ENCODE measurements at places on chromosomes 5 and 9.
A peak's percentile ranks its signal among the peaks of the same experiment; 100 is the strongest.

GRCh38 chr9:97726716-97727115 lies 29.6 kb upstream of the XPA start:
- no peak for DNase-seq

- no peak for DNase-seq
Measured at GRCh38 chr5:129135633-129136032, 41.1 kb downstream of the ISOC1 start.

- no peak for DNase-seq
Measured at GRCh38 chr5:56422076-56422762, 189.1 kb upstream of the ANKRD55 start.

DNA sequence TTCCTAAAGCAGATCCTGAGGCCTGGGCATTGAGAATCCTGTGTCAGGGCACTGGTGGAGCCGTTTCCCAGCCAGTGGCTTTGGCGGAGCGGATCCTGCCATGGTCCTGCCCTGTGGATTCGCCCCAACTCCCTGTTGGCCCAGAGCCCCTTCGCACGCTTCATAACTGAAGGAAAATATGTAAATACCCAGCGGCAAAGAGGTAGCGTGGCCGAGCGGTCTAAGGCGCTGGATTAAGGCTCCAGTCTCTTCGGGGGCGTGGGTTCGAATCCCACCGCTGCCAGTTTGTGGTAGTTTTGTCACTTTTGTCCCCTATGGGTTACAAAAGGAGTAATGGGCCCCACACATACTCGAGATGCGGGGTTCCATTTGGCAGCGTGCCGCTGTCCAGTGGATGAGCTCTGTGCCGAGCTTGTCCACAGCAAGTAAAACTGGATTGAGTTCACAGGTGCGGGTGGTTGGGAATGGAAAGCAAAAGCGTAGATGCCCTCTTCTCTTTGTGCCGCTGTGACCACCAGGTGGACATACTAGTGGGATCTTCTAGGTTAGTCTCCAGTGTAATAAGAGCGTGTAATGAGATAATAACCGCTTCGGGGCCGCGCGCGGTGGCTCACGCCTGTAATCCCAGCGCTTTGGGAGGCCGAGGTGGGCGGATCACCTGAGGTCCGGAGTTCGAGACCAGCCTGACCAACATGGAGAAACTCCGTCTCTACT lies 17.3 kb downstream of the TRIM7 start:
- peak; percentile 46 for DNase-seq

- DNase-seq, result no peak
Measured at GRCh38 chr9:110977259-110977709, 61.0 kb downstream of the LPAR1 start.

DNA sequence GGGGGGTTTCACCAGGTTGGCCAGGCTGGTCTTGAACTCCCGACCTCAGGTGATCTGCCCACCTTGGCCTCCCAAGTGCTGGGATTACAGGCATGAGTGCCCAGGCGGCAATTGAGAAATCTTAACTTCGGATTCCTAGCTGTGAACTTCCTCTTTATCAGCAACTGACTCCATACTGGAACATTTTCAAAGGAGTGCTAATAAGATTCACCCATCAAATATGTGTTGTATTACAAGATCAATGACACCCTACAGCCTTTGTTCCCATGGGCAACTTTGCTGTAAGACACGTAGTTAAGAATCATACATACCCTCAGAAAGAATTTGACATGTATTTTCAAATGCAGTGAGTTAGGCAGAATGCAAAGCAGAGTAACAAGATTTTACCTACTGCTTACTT lies 23.1 kb upstream of the ACOT12 start:
- DNase-seq, result no peak

DNA sequence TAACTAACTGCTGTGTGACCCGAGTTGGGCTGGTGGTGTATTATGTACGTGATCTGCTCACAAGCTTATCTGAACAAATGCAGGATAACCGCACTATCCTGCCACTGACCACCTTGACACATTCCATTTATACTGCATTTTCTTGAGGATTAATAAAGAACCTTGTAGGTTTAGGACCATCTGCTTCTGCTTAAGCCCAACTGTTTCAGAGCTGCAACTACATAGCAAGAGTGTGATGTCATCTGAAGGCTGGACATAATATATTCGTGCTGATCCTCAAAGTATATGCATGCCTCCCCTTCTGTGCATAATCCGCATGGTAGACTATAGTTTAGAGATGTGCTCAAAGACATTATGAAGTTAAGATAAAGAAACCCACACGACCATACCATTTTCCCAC lies 435.9 kb downstream of the BNC2 start:
- DNase-seq, result no peak

DNA sequence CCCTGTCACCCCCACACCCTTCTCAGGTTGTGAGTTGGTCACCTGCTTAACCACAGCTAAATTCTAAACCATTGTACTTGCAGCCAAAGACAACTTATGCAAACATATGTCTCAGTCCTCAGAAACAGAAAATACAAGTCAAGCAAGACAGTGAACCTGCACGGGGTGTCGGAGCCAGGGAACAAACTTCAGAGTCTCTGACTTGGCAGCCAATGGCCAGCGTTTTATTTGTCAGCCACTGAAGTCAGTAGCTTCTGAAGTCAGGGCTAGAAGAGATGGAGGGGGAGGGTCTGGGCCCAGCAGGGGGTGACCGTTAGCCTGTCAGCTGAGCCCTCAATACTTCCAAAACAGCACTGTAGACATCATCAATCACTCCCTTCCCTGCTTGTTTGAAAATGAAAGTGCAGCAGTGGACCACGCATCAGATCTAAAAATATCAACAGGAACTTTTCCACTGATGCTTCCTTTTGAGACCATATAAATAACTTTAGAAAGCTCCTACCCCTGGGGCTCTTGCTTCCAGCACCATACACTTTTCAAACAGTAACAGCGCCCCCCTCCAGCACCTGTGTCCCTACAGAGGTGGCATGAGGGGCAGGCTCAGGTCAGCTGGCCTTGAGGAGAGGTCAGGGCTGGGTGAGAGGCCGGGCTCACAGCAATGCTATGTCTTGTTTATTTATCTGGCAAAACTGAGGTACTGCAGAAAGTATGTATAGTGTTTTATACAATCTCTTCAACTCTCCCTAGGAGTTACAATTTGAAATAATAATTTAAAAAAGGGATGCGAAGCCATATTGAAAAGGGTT lies 142.5 kb downstream of the ACER2 start:
- no peak for DNase-seq

DNA sequence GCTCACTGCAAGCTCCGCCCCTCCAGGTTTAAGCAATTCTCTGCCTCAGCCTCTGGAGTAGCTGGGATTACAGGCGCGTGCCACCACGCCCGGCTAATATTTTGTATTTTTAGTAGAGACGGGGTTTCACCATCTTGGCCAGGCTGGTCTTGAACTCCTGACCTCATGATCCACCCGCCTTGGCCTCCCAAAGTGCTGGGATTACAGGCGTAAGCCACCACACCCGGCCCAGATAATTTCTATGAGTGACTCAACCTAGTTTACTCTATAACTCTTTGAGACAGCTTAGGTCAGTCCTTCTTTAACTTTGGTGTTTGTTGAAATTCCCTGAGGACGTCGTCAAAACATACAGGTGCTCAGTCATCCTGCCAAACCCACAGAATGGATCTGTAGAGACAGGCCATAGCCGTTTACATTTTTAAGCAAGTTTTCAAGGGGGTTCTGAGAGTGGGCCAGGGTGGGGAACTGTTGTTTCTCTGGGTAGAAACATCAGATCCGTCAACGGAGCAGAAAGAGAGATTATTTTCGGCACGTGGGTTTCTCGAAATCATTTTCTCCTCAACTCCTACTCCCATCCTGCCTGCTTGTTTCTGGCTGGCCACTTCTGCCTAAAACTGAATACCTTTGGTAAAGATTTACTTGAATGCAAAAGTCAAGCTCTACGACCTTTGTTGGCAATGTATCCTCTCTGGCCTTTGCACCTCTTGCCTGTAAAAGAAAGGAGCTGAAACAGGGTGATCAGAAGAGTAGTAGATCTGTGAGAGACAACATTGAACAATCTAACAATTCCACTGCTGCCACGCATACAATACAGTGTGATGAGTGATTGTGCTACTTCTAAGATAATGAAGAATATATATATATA lies 6.0 kb upstream of the BOD1 start:
- DNase-seq, result no peak

DNA sequence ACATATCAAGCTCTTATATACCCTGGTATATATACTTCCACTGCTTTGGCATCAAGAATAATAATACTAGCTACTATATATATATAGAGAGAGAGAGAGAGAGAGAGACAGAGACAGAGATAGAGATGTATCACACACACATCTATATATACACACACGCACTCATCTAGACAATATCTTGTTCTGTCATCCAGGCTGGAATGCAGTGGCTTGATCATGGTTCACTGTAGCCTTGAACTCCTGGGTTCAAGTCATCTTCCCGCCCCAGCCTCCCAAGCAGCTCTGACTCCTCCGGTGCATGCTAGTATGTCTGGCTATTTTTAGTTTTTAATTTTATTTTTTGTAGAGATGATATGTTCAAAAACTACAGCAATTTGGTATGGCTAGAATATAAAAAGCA lies 22.5 kb downstream of the ANKHD1 start:
- no peak for DNase-seq

DNA sequence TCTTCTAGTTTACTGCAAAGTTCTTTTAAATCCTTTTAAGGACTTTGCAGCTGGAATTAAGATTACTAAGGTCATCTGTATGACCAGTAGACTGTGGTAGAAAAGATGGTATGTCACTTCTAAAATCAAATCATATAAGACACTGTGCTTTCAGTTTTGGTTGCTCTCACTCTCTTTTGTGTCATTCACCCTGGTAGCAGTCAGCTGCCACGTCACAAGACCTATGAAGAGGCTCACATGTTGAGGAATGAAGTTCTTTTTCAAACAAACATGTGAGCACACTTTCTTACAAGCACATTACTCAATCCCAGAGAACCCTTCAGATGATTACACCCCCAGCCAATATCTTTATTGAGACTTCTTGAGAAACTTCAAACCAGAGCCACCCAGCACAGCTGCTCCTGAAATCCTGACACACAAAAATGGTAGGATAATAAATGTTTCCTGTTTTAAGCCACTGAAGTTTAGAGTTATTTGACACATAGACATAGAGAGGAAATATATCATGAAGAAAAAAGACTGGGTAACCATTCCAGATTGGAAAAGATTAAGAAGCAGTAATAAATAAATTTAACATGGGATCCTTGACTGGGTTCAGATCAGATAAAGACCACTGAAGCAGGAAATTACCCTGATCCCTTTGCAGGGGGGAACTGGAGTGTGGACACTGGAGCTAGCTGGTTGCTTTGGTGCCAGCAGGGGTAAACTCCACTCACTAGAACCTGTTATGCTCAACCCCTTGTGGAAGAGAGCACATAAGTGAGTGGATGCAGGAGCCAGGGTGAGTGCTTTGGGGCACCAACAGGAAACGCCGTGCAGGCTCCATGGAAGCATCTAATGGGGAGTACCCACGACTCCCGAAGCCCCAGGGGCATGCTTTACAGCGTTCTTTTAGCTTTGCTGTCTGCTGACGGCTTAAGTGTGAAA lies 64.1 kb downstream of the SLCO4C1 start:
- no peak for DNase-seq

- DNase-seq, result no peak
Measured at GRCh38 chr5:13643734-13644133, 300.8 kb downstream of the DNAH5 start.

GRCh38 chr5:149796836-149797235 lies 66.7 kb downstream of the PPARGC1B start:
- DNase-seq, result no peak

GRCh38 chr9:136280535-136281315 lies 23.2 kb downstream of the CCDC187 start:
- DNase-seq, result no peak

DNA sequence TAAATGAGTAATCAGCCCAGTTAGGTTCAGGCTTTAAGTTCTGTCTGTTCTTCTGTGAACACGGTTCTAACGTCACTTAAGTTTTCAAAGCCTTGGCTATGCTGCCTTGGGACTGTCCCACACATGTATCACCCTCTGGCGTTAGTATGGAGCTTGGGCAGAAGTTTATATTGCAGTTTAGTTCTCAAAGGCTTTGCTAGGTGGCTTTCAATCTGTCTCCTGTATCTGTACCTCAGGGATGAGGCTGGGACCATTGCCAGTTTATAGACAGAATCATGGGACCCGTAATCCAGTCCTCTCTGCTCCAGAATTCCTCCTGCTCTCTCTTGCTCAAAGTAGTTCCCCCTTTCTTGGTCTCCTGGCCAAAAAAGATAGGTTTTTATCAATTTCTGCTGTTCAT lies 12.1 kb downstream of the C9orf40 start:
- DNase-seq, result no peak

DNA sequence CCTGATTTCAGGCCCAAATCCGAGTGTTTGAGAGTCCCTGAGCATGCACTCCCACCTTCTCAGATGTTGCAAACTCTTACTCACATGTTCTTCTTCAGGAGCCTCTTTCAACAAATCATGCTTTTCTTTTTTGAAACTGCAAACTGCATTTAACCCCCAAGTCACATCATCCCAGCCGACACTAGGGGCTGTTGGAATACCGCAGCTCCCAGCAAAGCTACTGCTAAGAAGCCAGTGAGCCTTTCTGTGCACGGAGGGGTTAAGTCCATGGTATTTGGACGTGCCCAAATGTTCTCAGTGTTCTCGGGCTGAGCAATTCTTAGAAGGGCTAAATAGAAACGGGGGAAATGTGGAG lies 282.9 kb downstream of the NFIB start:
- DNase-seq, result no peak

DNA sequence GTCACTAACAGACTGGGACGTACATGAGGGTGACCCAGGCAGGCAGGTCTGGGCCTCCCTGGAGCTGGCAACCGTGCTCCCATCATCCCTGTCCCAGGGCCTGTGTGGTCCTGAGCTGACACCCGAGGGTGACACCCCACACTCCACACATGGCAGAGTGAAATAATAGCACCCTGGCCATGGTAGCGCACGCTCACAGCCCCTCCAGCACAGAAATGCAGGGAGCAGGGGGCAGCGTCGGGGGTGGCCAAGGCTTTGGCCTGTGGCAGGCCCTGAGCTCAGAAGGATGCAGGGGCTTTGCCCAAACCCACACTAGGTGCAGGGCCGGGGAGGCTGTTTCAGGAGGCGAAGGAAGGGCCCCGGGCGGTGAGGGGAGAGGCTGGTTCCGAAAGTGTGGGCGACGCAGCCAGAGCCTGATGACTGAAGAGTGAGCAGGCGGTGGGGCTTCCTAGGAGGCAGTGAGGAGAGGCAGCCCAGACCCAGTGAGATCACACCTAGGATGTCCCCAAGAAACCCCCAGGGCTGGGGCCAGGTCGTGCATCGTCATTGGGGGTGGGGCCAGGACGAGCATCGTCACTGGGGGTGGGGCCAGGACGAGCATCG lies 12.9 kb downstream of the OR2V2 start:
- peak; percentile 46 for DNase-seq

GRCh38 chr9:124384210-124384609 lies 31.0 kb downstream of the PSMB7 start:
- DNase-seq, result no peak

All from stimulated activated CD4-positive, alpha-beta T cell treated with anti-CD3 and anti-CD28 coated beads, TNF-alpha, amount 100 ng/mL, for 48 hours (primary cell).